Ovary (tissue), 10 donors: ENCODE measurements at places on chromosomes 11 and 22. TPM values are rescaled to one million over a fixed set of nuclear protein-coding genes. Genes with fewer than 3 reads are reported as not detected.

GRCh38 chr22:36435516-36436415, 45.7 kb downstream of the TXN2 start:
- H3K36me3 ChIP-seq, result no peaks in the 10 kb centered on the region
- no peak overlapping the region for H3K27ac ChIP-seq
- H3K4me3 ChIP-seq, result no peak overlapping the region
- peaks cover 12% of the 10 kb centered on the region for H3K4me1 ChIP-seq
- DNase-seq, result no peak

DNA sequence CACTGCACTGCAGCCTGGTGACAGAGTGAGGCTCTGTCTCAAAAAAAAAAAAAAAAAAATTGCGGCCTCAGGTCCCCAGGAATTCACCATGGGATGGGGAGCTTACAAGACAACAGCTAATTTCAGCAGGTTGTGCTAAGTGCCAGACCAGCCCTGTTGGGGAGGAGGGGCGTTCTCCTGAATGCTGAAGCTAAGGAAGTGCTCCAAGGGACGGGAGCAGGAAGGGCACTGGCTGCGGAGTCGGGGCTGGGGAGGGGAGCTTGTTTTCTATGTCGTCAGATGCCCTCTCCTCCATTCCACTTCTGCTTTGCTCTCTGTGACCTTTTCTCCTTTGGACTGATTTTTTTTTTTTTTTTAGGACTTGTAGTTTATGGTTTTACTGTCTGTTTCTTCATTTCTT, 4.5 kb downstream of the ADAMTS15 start:
- no peaks in the 10 kb centered on the region for H3K27me3 ChIP-seq
- H3K27ac ChIP-seq, result no peak overlapping the region
- no peak for DNase-seq

DNA sequence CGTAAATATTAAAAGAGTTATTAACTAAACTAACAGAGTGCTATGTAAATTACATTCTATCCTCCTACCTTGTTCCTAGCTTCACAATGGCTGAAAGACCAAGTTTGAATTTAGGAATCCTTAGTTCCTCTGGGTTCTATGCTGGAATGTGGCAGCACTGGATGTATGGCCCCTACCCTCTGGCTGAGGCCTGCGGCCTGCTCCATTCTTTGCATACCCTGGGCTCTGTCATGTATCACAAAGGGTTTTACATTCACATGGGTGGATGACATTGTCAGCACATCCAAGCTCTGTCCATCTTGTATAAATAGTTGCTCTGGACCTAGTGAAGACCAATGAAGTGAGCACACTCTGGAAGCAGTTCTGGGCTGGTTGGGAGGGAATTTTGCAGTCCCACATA, 54.5 kb downstream of the AASDHPPT start:
- no peak for DNase-seq
- no peak overlapping the region for H3K4me3 ChIP-seq
- no peaks in the 10 kb centered on the region for H3K27me3 ChIP-seq
- H3K36me3 ChIP-seq, result no peaks in the 10 kb centered on the region
- H3K27ac ChIP-seq, result no peak overlapping the region

DNA sequence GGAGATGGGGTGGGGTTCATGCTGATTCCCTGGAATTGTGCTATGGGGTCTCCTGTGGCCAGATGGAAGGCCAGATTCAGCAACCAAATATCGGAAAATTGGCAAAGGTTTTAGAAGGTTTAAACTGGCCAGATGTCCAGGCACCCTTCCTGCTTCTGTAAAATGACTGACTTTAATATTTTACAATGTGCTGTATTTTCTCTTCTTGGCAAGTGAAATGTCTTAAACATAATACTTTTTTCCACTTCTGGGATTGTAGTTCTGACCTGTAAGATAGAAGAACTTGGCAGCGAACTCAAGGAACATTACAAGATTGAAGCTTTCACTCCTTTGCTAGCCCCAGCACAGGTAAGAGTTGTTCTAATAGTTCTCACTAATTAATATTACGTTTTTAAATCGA, 17.5 kb downstream of the POLA2 start:
- no peaks in the 10 kb centered on the region for H3K36me3 ChIP-seq
- DNase-seq, result no peak
- H3K4me1 ChIP-seq, result no peaks in the 10 kb centered on the region
- no peak overlapping the region for H3K27ac ChIP-seq

DNA sequence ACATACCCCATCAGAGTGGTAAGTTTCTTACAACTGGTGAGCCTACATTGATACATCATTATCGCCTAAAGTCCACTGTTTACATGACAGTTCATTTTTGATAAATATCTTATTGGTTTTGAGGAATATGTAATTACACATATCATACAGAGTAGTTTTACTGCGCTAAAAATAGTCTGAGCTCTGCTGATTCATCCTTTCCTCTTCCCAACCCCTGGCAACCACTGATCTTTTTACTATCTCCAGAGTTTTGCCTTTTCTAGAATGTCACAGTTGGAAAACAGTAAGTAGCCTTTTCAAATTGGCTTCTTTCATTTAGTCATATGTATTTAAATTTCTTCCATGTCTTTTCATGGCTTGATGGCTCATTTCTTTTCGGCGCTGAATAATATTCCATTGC, 112.8 kb downstream of the LARGE1 start:
- no peak overlapping the region for H3K27ac ChIP-seq
- DNase-seq, result no peak
- no peaks in the 10 kb centered on the region for H3K36me3 ChIP-seq
- no peaks in the 10 kb centered on the region for H3K27me3 ChIP-seq
- H3K4me1 ChIP-seq, result peaks cover 10% of the 10 kb centered on the region

- H3K4me1 ChIP-seq, result peaks cover 16% of the 10 kb centered on the region
- H3K27ac ChIP-seq, result no peak overlapping the region
- H3K36me3 ChIP-seq, result no peaks in the 10 kb centered on the region
- H3K27me3 ChIP-seq, result no peaks in the 10 kb centered on the region
- no peak overlapping the region for H3K4me3 ChIP-seq
- no peak for DNase-seq
Observed at GRCh38 chr22:37894939-37895670, 11.0 kb upstream of the MICALL1 start.

The POTEH gene
- polyA plus RNA-seq, result not detected
